ENCODE measurements at places on chromosomes 2 and 18.

- no peak for DNase-seq
Measured at GRCh38 chr2:227207573-227207972, 43.1 kb downstream of the COL4A3 start.

DNA sequence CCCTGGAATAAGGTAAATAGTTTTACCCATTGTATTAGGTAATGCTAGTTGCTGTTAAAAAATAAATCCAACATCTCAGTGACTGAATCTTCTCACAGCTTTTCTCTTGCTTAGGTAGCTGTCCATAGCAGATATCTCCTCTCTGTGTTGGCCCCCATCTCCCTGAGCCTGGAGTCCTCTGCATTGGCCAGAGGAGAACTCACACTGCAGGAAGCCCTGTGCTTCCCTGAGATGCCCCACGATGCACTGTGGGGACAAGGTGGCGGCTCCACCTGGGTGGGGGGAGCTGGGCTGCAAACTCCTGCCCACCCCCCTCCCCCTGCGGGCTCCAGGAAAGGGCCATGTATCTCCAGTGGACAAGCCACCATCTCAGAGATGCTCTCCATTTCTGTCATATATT lies 80.4 kb upstream of the SALL3 start:
- no peak for DNase-seq

- no peak for DNase-seq
Measured at GRCh38 chr2:20122864-20123263, 71.4 kb upstream of the LAPTM4A start.

GRCh38 chr2:231386446-231386845 lies 9.1 kb upstream of the B3GNT7 start:
- DNase-seq, result no peak

- DNase-seq, result no peak
Measured at GRCh38 chr18:44388329-44388728, 292.4 kb upstream of the SETBP1 start.

- no peak for DNase-seq
Measured at GRCh38 chr2:146701183-146701582, 1143.6 kb upstream of the ACVR2A start.

DNA sequence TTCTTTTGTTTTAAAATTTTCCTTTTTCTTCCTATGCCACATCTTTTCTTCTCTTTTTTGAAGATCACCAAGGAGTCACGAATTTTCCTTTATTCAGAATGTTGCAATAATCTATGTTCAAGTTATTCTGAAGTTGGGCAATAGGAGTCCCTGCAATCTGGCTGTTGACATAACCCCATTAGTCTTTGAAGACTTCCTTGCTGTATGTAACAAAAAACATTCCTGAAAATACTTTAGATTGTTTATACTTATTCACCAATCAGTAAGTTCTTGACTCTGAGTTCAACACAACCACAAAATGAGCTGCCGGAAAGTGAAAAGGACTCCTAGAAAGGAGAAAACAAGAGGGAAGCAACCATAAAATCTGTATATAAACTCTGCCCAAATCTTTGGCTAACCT lies 62.8 kb downstream of the TMEM237 start:
- no peak for DNase-seq

DNA sequence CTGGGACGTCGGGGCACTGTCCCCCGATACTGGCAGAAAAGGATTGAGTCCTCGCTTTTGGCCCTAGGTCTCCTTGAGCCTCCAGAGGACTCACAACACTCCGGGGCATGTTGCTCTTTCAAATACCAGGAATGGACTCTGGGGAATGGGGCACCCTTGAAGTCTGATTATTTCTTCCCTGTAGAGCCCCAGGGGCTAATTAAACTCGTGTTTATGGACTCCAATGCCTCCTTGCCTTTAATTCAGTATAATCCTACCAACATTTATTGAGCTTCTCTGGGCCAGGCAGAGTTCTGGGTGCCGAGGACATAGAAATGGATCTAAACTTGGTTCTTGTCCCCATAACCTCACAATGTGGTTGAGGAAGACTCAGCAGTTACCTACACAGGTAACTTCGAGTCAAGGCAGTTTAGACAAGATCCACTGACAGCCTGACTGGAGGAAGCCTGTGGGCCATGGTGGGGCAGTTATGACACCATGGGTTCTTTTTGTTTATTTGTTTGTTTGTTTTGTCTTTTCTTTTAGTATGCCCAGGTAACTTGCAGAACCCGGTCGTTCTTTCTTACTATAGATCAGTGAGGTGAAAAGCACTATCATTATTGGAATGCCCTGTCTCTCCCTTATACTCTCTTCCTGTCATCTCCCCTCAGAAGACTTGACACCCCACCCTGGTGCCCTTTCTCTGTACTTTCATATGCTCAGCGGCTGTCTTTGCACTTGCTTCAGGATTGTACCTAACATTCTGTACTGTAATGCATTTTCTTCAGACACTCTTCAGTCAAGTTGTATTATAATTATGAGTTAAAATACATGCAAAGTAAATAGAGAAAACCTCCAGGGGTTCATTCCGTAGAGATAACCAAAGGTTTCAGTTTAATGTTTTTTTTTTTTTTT lies 3.2 kb downstream of the CFLAR start:
- peak; percentile 75 for DNase-seq

DNA sequence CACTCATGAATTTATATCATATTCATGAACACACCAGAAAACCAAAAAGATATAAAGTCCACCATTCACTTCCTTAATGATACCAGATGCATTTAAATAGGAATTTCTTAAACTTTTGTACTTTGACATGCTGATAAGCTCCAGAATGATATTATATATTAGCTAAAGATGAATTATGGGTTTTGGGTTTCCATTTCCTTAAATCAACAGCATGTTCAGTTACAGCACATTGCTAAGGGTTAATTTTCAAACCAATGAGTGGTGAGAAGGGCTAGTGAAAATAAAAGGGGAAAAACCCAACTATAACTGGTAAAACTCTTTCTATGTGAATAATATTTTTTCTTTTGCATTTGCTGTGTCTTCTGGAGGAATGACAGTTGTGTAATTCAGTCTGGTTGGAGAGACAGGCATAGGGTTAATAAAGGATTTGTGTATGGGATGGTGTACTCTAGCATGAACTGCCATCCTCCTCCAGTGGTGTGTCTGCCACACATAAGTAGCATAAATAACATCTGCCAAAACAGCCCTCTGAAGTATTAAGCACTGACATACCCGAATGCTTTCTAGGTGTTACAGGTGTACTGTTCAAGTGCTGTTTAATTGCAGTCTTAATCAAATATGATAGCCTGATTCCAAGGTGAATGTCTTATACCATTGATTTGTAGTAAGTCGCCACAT lies 19.3 kb upstream of the CPS1 start:
- no peak for DNase-seq

DNA sequence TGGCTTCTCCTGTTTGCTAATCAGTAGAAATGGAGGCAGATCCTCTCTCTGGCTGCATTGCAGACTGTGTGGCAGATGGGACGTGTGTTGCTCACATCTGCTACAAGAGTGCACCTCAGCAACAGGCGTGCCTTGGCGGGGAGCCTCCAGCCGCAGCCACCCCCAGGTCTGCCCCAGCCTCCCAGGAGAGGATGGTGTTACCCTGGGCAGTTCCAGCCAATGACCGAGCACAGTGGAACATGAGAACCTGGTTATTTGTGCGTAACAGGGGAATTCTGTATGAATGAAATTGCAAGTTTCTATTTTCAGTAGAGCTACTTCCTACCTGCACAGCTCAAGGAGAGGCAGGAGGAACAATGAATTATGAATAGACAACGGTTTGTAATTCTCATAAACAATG lies 130.6 kb upstream of the CBLN2 start:
- DNase-seq, result no peak

- no peak for DNase-seq
Measured at GRCh38 chr2:127011796-127012195, 95.2 kb downstream of the BIN1 start.

GRCh38 chr18:36035253-36035652 lies 32.1 kb downstream of the RPRD1A start:
- no peak for DNase-seq

DNA sequence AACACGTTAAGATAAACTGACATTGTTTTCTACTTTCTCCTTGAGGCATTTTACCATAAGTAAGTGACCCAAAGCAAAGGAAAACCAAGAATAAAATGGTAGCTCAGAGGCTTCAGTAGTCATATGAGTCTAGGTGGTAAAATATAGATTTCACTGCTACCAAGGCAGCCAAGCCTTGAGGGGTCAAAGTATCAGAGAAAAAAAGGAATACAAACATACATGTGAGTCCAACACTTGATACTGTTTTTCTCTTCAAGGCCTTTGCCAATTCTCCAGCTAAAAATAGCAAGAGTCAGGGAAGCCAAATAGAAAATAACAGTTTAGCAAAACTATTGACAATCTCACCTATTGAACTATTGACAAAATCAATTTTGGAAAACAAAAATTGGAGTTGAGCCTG lies 925.9 kb downstream of the BCL11A start:
- no peak for DNase-seq

GRCh38 chr2:71510196-71510807 lies 56.9 kb downstream of the DYSF start:
- peak; percentile 90 for DNase-seq

- DNase-seq, result peak; percentile 92
Measured at GRCh38 chr2:29114946-29115609, at the start of gene CLIP4. Gene CLIP4 (plus strand): TSS chr2:29115415. CDS start chr2:29121389, 5,974 bp downstream.

Measured in activated CD4-positive, alpha-beta T cell treated with anti-CD3 and anti-CD28 coated beads, Interleukin-2, amount 10 ng/mL, durations not matched to agents 24 days and 14 days (primary cell).